CD4-positive, alpha-beta T cell treated with Interleukin-12 subunit alpha and Interleukin-12 subunit beta, for 1 hour (primary cell): ENCODE measurements at places on chromosomes 16 and 17.

DNA sequence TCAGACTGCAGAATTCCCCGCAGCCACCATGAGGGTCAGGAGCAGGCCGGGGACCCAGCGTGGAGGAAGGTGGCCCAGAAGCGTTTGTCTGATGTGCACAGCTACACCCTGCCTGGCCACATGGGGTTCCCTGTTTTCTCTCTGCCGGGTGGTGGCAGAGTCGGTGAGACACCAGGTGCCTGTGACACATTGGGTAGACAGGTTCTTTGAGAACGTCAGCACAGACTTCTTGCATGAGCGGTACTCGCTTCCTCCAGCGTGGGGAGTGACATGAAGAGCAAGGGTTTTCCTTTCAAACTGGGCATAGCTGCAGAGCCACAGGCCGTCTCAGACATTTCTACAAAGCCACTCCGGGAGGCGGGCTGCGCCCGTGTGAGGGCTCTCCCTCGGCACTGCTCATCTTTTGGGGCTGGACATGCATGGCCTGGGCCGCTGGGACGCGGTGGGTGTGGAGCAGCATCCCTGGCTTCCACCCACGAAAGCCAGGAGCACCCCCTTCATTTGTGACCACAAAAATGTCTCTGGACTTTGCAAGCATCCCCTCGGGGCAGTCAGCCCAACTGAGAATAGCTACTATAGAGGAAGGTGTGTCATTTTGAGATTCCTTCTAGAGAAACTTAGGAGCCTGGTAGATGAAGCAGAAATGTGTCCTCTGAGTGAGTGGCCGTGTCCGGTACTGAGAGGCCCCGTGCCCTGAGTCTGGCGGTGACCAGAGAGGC is 26.0 kb downstream of the NME3 start:
- DNase-seq, result no peak

- no peak for DNase-seq
Measured at GRCh38 chr17:41322903-41323895, 7.7 kb upstream of the KRTAP17-1 start.

DNA sequence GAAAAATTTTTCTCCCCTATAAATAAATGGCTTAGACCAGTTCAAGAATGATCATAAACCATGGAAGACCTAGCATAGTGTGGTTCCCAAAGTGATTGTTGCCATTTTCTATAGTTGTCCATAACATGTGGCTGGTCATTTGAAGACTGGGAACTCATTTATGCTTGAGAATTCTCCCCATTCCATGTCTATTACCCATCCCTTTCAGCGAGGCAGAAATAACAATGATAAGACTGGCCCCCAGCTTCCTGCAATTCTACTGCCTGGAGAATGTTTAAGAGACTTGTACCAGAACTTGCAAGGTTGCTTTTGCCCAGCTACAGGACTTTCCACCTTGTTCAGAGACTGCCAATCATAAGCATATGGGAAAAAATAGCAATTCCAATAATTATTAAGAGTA is 146.5 kb upstream of the CDH11 start:
- DNase-seq, result no peak

GRCh38 chr16:87297918-87298631 is 19.1 kb downstream of the C16orf95 start:
- peak; percentile 24 for DNase-seq

GRCh38 chr17:50356892-50357510 is 11.1 kb downstream of the XYLT2 start:
- DNase-seq, result no peak

- no peak for DNase-seq
Measured at GRCh38 chr17:28733346-28733745, 4.8 kb downstream of the NEK8 start.

DNA sequence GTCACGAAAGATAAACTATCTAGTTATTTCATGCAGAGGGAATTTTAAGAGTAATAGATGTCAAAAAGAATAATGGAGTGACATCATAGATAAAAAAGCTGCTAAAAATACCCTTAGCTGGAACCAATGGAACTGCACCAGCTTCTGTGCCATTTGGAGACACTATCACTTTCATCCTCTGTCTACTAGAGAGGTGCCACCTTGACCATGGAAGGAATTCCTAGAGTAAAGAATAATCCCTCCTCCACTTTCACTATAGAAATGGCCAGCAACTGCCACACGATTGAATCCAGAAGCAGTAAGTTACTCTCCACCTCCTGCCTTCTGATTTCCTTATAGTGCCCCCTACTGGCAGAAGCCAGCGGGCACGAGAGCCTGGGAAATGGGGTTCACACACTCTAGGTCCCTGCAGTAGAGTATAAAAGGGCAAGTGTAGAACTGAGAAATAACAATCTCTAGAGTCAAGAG is 2.8 kb upstream of the ALDH3A2 start:
- DNase-seq, result peak; percentile 67

DNA sequence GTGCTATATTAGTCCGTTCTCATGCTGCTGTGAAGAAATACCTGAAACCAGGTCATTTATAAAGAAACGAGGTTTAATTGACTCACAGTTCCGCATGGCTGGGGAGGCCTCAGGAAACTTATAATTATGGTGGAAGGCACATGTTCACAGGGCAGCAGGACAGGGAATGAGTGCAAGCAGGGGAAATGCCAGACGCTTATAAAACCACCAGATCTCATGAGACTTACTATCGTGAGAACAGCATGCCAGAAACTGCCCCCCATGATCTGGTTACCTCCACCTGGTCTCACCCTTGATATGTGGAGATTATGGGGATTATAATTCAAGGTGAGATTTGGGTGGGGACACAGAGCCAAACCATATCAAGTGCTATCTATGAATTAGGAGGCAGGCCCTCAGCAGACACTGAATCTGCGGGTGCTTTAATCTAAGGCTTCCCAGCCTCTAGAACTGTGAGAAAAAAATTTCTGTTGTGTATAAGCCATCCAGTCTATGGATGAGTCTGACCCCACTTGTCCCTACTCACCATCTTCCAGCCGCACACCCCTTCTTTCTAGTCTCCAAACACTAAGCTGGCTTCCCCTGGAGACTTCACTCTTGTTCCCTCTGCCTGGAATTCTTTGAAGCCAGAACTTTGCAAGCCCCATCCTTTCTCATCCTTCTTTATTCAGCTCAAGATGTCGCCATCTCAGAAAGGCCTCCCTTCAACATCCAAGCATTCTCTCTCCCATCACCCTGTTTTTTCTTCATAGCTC is 772 bp upstream of the NUP93 start:
- no peak for DNase-seq

GRCh38 chr16:77767211-77767610 is 21.2 kb upstream of the VAT1L start:
- DNase-seq, result no peak

GRCh38 chr17:80116276-80116920 is 15.0 kb downstream of the GAA start:
- DNase-seq, result no peak

- no peak for DNase-seq
Measured at GRCh38 chr17:73323409-73324159, 11.8 kb upstream of the CDC42EP4 start.

DNA sequence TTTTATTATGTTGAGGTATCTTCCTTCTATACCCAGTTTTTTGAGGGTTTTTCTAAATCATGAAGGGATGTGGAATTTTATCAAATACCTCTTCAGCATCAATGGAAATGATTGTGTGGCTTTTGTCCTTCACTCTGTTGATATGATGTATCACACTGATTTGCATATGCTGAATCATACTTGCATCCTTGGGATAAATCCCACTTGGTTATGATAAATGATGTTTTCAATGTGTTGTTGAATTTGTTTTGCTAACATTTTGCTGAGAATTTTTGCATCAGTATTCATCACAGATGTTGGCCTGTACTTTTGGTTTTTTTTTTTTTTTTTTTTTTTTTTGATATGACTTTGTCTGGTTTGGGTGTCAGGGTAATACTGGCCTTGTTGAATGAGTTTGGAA is 23.1 kb downstream of the CD300LB start:
- no peak for DNase-seq

DNA sequence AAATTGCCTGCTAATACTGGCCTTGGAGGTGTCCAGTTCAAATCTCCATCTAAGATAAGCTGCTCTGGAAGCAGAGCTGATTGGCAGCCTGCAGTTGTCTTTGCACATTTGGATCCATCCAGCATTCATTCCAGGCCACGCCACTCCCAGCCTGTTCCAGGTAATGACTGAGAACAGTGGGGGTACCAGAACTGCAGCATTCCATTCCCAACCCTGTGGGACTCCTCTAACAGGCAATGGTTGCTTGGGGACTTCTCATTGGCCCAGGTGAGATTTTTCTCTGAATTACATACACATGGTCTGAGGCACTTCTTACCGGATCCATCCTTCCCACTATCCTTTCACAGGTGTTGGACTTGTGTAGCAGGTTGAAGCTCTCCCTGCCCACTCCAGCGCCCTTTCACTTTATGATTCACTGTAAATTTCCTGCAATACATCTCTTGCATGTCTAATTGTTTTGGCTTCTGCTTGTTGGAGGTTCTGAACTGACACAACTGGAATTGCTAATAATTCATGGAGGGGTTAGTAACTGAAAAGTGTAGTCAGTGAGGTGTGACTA is 206.1 kb upstream of the ZFHX3 start:
- no peak for DNase-seq

GRCh38 chr16:24114876-24115275 is 141.3 kb upstream of the CACNG3 start:
- no peak for DNase-seq

- DNase-seq, result no peak
Measured at GRCh38 chr16:50254072-50254471, 12.3 kb upstream of the ADCY7 start.

GRCh38 chr17:80694992-80695912 is 150.6 kb downstream of the RPTOR start:
- DNase-seq, result no peak

DNA sequence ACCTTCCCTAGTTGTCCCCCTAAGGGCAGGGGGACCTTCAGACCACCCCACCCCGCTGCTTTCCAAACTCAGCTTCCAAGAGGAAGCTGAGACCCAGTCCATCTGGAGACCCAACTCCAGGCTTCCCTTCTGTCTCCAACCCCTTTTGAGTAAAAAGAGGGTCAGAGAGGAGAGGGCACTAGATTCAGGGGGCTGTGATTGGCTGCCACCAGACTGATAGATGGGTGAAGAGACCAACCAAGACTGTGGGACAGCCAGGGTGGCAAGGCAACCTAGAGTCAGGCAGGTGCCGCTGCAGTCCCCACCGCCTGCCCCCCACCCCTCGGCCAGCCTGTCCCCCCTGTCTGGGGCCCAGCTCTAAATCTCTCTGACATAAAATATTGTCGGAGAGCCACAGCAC is 92.5 kb downstream of the SDK2 start:
- DNase-seq, result peak; percentile 5

DNA sequence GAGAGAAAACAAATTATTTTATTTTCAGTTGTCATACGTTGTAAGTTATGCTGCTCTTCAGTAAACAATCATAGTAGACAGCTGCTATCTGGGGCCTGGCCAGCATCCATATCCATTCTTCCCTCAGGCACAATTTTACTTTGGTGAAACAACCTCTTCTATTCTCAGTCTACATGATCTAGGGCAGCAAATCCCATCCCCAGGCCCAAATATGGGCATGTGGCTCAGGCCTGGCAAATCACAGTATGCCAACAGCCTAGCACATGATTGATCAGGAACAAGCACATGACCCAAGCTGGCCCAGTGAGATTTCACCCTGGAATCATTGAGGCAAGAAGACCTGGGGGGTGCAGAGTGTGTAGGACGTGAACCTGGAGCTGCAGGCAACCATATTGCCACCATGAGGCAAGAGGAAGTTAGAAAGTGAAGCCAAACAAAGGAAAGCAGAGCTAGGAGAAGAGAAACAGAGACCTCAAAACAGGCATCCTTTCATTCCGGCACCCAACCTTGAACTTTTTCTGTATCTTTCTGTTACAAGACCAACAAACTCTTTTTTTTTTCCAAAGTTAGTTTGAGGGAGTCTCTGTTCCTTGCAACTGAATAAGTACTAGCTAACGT is 10.3 kb upstream of the ABCC12 start:
- DNase-seq, result no peak

GRCh38 chr17:80791758-80792284 is 199.8 kb upstream of the CHMP6 start:
- no peak for DNase-seq

- no peak for DNase-seq
Measured at GRCh38 chr17:3536716-3537115, 20.9 kb downstream of the TRPV3 start.

DNA sequence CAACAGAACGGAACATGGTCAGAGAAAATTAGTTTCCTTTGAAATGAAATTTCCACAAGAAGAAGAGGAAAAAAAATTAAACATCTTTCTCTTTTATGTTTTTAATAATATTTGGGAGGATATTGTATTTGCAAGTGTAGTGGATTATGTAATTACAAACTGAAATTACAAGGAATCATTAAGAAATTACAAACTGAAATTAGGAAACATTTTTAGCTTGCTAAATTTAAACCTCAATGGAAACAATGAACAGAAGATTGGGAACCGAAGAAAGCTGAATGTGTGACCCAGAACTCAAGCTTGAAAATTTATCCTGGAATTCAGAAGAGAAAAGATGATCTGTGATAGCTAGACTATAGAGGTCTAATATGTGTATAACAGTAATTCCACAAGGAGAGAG is 4.4 kb upstream of the PIK3R5 start:
- no peak for DNase-seq

GRCh38 chr17:69972251-69972650 is 102.8 kb upstream of the KCNJ16 start:
- no peak for DNase-seq

DNA sequence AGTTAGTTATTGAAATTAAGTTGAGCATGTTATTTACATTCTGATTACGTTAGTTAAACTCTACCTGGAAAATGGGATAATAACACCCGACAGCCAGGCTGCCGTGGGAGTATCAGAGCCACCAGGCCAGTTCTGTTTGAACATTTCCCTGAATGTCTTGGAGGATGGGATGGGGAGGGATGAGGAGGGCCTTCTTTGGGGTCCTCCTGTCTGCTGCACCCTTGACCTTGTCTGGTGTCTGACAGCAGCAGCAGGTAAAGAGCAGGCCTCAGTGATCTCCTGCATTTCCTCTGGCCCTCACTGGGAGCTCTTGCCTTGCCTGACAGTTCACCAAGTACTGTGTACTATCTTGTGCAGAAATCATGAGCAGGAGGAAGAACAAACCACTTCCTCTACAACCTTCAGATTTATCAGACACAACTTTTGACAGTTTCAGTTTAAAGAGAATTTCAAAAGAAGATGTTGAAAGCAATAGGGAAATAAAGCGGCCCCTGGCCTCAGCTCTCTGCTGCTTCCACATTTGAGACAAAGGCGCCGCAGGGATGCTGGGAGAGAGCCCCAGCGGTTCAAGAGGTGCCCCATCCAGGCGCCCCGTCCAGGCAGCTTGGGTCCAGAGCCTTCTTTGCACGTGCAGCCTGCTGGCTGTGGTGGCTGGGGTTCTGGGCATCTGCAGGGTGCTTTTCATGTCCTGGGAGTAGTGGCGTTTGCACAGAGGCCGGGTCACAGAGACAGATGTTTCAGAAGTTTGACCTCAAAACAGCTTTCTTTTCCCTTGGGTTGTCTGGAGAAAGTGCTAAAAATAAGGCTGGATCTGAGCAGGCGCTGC is 25.3 kb downstream of the CMIP start:
- peak; percentile 56 for DNase-seq

- DNase-seq, result no peak
Measured at GRCh38 chr17:48561884-48562810, 16.0 kb downstream of the HOXB4 start.

GRCh38 chr16:49461517-49461951 is 87.9 kb downstream of the C16orf78 start:
- DNase-seq, result no peak
